ENCODE measurements at places on chromosomes 5 and 9.

DNA sequence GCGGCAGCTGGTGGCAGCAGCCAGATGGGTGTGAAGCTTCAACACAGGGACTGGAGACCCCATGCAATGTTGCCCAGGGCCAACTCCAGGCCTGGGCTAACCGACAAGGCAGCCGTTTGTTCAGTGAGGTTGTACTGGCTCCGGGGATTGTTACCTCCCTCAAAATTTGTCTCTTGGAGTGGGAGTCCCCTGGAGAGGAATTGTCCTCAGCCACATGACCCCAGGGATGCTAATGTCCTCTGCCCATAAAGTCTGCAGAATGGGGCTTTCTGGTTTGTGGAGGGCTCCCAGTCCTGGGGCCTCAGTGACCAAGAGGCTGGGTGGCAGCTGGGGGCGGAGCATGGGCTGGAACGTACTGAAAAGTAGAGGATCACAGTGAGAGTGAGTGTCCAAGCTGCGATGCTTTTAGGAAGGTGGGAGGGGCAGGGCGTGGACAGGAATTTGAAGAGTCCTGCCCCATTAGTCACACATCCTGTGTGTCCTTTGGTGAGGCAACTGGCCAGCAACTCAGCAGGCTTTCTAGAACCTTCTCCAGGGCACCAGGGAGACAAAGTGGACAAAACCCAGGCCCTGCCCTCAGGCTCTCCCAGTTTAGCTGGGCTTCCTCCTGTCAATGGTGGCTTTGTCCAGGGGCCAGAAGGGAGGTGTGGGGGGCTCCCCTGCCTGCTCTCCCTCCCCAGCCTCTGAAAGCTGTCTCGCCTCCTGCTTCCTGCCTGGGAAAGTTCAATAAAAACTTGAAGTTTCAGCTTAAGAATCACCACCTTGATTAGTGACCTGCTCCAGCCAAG is 114.0 kb downstream of the NSG2 start:
- DNase-seq, result no peak

- DNase-seq, result no peak
Measured at GRCh38 chr5:159181152-159181551, 28.2 kb downstream of the RNF145 start.

- DNase-seq, result no peak
Measured at GRCh38 chr5:81226949-81227348, 6.2 kb upstream of the CKMT2 start.

- DNase-seq, result no peak
Measured at GRCh38 chr5:73728493-73729273, 102.7 kb downstream of the ARHGEF28 start.

DNA sequence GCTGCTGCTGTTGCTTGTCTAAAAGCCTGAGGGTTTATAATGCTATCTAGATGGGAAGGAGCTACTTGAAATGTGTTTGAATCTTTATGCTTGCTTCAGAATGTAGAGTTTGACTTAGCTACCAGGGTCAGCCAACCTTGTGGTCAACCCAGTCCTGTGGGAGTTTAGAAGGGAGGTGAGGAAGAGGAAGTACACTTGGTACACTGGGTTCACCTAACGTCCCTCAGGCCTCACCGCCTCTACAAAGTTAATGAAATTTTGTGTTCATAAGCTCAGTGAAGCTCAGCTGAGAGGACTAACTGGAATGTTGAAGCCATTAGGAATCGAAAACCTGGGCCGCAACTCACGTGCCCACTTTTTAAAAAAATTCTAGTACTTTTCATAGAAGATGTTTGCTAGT is 10.7 kb downstream of the IQGAP2 start:
- no peak for DNase-seq

- no peak for DNase-seq
Measured at GRCh38 chr5:60417500-60418181, 282.3 kb downstream of the DEPDC1B start.

GRCh38 chr5:58963361-58963760 is 380.5 kb downstream of the RAB3C start:
- no peak for DNase-seq

GRCh38 chr5:179766021-179766725 is 27.6 kb upstream of the LTC4S start:
- no peak for DNase-seq

- DNase-seq, result no peak
Measured at GRCh38 chr9:99158629-99159028, 53.7 kb downstream of the TGFBR1 start.

DNA sequence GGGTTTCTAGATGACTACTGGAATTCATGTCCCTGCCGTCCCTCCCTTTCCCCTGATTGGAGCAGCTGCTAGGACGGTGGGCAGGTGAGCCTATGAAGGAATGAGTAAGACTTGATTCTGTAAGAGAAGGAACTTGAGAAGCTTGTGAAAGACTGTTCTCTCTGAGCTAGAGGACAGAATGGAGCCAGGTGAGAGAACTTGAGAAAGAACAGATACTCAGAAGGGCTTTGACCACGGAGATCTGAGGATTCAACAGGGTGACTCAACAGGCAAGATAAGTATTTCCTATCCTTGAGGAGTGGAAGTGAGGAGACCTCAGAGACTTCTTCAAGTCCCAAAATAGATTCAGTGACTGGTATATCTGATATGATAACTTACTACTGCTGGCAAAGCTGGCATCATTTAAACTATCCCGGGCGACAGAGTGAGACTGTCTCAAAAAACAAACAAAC is 41.9 kb downstream of the HSDL2 start:
- no peak for DNase-seq

- DNase-seq, result no peak
Measured at GRCh38 chr5:69184621-69185020, 4.8 kb upstream of the CENPH start.

DNA sequence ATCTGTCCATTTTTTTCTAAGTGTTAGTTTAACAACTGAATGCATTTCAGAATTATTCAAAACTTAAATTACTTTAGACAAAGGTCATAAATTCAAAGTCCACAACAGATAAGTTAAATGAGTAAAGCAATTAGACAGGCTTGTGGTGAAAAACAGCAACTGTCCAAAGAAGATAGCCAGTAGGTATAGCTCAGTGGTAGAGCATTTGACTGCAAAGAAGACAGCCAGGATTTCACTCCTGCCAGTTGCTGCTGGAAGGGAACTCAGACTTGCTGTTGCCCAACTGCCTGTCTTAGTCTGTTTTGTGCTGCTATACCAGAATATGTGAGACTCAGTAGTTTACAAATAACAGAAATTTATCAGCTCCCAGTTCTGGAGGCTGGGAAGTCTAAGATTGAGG is 10.0 kb downstream of the FANCC start:
- no peak for DNase-seq

- no peak for DNase-seq
Measured at GRCh38 chr5:87674235-87674634, 261.5 kb upstream of the CCNH start.

GRCh38 chr9:24189986-24190385 is 355.7 kb downstream of the IZUMO3 start:
- DNase-seq, result no peak

DNA sequence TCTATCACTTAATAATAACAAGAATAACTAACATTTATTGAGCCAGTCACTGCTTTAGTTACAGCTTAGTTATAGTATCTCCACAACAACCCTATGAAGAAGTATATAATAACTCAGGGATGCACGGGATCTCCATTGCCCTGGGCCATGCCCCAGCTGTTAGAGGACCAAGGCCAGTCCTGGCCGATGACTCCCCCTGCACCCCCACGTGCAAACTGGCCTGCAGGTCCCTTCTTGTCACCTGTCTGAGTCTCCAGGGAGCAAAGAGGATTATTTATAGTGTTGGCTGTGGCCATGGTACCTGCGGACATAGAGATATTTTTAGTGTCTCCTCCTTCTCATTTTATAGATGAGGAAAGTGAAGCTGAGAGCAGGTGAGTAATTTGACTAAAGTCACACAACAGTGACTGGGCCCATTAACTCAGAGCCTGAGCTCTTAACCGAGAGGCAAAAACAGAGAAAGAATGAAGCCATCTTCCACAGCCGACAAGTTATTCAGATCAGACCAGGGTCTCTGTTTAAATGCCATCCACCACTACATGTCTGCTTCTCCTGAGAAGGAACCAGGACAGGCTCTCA is 94.4 kb downstream of the TMEM215 start:
- DNase-seq, result no peak

- no peak for DNase-seq
Measured at GRCh38 chr5:81632679-81633078, 118.2 kb downstream of the SSBP2 start.

DNA sequence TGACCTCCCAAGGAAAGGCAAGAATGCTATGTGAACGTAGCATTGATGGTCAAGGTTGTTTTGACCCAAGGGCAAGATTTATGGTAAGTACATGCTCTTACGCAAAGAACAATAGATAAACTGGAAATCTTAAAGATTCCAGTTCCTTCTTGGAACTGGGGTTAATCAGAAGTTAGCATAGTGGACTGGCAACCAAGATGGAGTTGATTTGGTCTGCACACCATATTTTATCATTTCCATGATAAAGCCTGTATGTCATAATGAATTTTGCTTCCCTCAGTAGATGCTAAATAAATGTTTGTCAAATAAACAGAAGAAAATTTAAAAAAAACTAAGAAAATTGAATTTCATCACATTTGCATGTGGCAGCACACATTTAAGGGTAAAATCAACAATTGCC is 242.4 kb upstream of the MEF2C start:
- no peak for DNase-seq

DNA sequence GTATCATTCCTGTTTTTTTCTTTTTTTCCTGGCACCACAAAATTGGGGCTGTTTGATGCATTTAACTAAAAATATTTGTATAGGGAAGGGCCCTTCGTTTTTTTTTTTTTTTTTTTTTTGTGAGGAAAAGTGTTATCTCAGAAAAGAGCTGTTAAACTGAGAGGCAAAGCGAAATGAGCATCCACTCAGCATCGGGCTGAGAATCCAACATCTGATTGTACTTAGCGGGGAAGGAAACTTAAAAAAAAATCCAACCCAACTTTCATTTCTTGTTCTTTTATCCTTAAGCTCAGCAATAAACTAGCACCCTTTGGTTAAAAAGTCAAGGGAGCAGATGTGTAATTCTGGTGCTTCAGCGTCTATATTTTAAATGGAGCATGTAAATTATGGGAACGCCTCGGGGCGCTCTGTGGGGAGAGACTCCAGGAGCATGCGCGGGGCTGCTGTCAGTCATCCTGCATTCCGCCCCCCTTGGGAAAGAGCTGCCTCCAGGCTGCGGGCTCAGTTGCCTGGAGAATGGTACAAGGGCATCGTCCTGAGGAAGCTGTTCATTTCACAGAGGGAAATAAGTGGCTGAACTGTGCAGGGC is 33.3 kb downstream of the DMRT2 start:
- no peak for DNase-seq

- no peak for DNase-seq
Measured at GRCh38 chr5:145160679-145161078, 674.5 kb downstream of the PRELID2 start.

- no peak for DNase-seq
Measured at GRCh38 chr5:80069251-80069800, 34.2 kb downstream of the THBS4 start.

- no peak for DNase-seq
Measured at GRCh38 chr9:7242126-7242525, 484.4 kb downstream of the KDM4C start.

DNA sequence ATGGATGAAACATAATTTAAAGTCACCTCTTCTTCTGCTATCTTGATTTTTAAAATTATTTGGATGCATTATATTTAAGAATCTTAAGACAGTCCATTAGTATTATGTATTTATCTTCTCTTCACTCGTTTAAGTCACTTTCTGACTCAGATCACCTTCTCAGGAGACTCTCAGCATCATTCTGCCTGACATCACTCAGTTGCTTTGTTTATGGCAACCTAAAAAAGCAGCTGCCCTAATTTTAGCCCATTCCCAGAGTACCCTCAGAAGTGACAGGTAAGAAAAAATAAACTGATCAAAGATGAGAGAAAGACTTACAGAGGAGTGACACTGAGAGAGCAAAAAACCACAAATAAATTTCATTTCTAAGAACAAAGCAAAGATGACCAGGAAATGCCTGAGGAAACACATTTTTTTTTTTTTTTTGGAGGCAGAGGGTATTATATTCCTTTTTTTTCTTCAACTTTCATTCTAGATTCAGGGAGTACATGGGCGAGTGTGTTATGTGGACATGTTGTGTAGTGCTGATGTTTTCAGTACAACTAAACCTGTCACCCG is 140.5 kb downstream of the MUSK start:
- no peak for DNase-seq

GRCh38 chr5:80070338-80071056 is 35.3 kb downstream of the THBS4 start:
- no peak for DNase-seq

- DNase-seq, result no peak
Measured at GRCh38 chr5:75566710-75567309, 44.4 kb upstream of the ANKDD1B start.

- no peak for DNase-seq
Measured at GRCh38 chr5:131609774-131610173, 25.3 kb downstream of the RAPGEF6 start.

DNA sequence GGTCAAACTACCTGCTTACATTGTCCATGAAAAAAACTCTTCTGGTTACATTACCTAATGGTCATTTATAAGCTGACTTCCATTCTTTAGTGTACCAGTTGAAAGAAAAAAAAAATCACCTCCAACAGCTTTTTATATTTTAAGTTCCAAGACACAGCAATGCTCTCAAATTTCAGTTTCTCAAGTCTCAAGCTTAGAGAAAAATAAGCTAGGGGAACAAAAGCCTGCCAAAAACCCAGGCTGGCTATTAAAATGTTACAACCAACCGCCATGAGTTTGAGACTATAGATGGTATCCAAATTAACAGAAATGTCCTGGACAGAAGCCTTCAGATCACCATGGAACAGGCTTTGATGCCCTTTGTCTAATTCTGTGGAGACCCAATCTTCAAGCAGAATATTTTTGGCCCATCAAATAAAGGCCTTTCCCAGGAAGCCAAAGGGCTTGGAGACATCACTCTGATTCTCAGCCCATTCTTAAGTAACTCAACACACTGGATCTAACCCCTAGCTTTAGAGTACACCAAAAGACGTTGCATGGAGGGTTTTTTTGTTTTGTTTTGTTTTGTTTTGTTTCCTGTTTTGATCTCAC is 343.7 kb downstream of the GLIS3 start:
- DNase-seq, result no peak

GRCh38 chr9:77417566-77417965 is 230.6 kb downstream of the GNA14 start:
- no peak for DNase-seq

GRCh38 chr5:160318409-160318808 is 6.0 kb upstream of the CCNJL start:
- DNase-seq, result no peak

GRCh38 chr5:33688066-33688465 is 203.7 kb downstream of the ADAMTS12 start:
- DNase-seq, result no peak
